Renal cortex interstitium (tissue), 15 donors: ENCODE measurements at places on chromosomes 13 and 19. TPM values are rescaled to one million over a fixed set of nuclear protein-coding genes. Genes with fewer than 3 reads are reported as not detected.

Gene PRODH2
- polyA plus RNA-seq = 42.4 TPM

Gene COG3
- 33.1 TPM for polyA plus RNA-seq

Gene GRIN3B
- 0.37 TPM for polyA plus RNA-seq

Gene KLK12
- polyA plus RNA-seq = not detected

Gene ZNF491
- polyA plus RNA-seq = 4.8 TPM

Gene LRRC25
- polyA plus RNA-seq = 0.88 TPM

Gene STOML3
- polyA plus RNA-seq = not detected

Gene TMED1
- polyA plus RNA-seq = 62.2 TPM
